ENCODE measurements at places on chromosomes 5 and 9.

GRCh38 chr9:131678499-131679111 is 61.3 kb downstream of the RAPGEF1 start:
- peak; percentile 60 for DNase-seq

DNA sequence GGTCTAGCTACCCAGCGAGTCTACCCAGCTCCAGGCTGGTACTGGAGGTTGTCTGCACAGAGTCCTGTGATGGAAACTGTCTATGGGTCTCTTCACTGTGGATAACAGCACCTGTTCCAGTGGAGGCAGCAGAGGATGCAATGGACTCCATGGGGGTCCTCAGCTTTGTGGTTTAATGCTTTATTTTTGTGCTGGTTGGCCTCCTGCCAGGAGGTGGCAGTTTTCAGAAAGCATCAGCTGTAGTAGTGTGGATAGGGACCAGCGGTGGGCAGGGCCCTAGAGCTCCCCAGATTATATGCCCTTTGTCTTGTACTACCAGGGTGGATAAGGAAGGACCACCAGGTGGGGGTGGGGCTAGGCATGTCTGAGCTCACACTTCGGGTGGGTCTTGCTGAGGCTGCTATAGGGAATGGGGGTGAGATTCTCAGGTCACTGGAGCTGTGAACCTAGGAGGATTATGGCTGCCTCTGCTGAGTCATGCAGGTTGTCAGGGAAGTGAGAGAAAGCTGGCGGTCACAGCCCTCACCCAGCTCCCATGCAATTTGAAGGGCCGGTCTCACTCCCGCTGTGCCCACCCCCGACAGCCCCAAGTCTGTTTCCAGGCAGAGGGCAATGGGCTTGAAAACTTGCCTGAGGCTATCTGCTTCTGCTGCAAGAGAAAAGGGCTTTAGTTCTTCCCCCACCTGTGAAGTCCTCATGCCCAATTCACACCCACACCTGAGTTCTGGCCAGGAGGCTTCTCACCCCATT is 397.1 kb downstream of the TLE1 start:
- no peak for DNase-seq

DNA sequence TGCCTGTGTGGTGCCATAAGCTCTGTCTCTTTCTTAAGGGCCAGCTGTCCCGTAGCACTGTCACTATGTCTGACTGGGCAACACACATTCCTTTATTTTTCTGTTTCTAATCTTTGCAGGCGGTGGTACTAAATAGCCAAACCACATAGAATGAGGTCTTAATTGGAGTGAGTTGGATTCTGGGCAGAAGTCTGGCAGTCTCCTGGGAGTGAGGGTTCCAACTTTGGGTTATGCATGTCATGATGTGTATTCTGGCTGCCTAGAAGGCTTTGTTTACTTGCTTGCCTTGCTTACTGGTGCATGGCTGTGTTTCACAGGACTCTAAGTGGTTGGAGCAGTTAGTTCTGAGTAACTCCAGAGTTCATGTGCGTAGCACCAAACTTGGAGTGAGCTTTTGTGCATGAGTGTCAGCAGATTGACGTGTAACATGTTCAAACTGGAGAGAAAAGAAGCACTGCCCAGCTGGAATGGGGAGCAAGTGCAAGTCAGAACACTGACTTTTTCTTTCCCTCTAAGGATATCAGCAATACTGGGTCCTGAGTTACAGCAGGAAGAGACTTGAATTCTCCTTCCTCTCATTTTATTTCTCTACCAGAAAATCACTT is 185.8 kb downstream of the PCSK1 start:
- DNase-seq = no peak

GRCh38 chr5:137757634-137758033 is 3.5 kb upstream of the HNRNPA0 start:
- DNase-seq = no peak

GRCh38 chr9:8025551-8025950 is 226.0 kb upstream of the DMAC1 start:
- DNase-seq = no peak

- DNase-seq = no peak
These were observed 338.1 kb upstream of the MSX2 start for GRCh38 chr5:174386306-174386705.

DNA sequence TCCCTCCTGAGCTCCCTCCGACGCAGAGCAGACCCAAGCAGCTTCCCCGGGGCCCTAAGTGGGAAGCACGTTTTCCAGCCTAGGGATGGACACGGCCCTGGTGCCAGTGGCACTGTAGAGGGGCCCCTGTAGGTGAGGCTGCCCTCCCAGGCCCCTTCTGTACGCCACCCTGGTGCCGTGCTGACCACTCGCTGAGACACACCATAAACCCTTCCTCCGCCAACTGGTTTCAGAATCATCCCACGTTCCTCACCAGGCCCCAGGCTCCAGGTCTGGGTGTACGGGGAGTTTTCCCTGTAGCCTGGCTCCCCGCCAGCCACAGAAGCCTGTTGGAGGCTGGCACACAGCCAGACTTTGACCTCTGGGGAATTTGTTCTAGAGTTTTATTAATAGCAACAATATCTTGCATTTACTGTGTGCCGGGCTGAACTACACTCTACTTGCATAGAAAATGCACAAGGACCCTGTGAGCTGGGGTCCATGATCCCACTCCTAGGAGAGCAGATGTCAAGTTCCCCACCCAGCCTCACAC is 18.2 kb upstream of the WDR38 start:
- DNase-seq = no peak

DNA sequence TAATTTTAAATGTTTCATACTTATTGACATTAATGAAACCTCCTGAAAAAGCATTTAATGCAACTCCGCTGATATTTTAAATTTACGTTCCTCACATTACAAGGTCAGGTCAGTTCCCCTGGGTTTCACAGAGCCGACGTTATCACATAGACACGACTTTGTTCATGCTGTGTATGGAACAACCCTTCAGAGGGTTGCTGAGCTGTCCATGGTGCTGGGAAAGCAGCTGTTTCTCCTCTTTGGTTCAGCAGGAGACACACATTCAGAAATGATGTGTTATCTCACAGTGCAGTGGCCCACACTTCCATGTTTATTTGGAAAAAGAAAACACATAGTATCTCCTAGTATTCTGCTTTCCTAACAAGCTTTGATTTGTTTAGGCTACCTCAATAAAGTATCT is 53.5 kb downstream of the PPP2R2B start:
- no peak for DNase-seq

- no peak for DNase-seq
These were observed 190.0 kb upstream of the S1PR3 start for GRCh38 chr9:88801214-88801796.

DNA sequence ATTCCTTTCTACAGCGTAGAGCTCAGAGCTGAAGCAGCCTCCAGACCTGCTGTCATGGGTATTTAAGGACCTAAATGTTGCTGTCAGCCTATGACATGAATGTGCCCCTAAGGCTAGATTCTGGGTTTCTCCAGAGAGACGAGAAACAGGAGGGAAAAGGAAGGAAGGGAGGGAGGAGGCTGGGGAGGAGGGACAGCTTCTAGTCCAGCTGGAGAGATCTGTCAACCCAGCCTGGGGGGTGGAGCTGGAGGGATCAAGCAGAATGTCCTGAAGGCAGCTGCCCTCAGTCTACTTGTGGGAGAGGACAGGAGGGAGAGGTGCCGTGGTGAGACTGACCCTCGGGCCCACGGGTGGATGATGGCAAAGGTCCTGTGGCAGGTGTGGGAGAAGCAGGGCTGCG is 1.1 kb upstream of the DBH start:
- no peak for DNase-seq

GRCh38 chr5:17340379-17340778 is 122.9 kb downstream of the BASP1 start:
- DNase-seq = no peak

DNA sequence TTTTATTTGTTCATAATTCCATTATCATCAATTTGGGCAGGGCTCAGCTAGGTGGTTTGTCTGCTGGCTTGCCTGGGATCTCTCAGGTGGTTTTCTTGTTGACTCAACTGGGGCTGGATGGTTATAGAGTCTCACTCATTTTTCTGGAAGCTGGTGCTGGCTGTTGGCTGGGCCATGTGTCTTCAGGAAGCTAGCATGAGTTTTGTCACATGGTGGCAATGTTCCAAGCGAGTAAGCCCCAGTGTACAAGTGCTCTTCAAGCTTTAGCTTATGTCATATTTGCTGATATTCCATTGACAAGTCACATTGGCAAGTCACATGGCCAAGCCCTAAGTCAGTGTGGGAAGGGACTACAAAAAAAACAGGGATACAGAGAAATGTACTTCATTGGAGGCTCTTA is 2.3 kb upstream of the RASEF start:
- DNase-seq = no peak

All from activated CD8-positive, alpha-beta memory T cell treated with anti-CD3 and anti-CD28 coated beads for 1 hour (primary cell).